ENCODE measurements at places on chromosomes 4 and X. TPM values are rescaled to one million over a fixed set of nuclear protein-coding genes. Genes with fewer than 3 reads are reported as not detected.

FAT1 gene
- 132 TPM for total RNA-seq

KLHL8 gene
- 66.0 TPM for total RNA-seq

SYN1 gene
- 36.7 TPM for total RNA-seq

KIAA0232 gene
- 66.4 TPM for total RNA-seq

PRDM5 gene
- 30.4 TPM for total RNA-seq

SMIM14 gene
- total RNA-seq: 49.4 TPM

ATG4A gene
- 7.4 TPM for total RNA-seq

CT83 gene
- total RNA-seq: not detected

EFHC2 gene
- 8.1 TPM for total RNA-seq

TIMM17B gene
- total RNA-seq: 30.0 TPM

DCHS2 gene
- 28.6 TPM for total RNA-seq

ZNF518B gene
- 76.6 TPM for total RNA-seq

LANCL3 gene
- 7.8 TPM for total RNA-seq

RTL3 gene
- not detected for total RNA-seq

UGT2B11 gene
- total RNA-seq: not detected

TNIP3 gene
- 0.69 TPM for total RNA-seq

RAI2 gene
- 2.8 TPM for total RNA-seq
